COR-L47 (cell line): ENCODE measurements at places on chromosomes 13 and 19.

DNA sequence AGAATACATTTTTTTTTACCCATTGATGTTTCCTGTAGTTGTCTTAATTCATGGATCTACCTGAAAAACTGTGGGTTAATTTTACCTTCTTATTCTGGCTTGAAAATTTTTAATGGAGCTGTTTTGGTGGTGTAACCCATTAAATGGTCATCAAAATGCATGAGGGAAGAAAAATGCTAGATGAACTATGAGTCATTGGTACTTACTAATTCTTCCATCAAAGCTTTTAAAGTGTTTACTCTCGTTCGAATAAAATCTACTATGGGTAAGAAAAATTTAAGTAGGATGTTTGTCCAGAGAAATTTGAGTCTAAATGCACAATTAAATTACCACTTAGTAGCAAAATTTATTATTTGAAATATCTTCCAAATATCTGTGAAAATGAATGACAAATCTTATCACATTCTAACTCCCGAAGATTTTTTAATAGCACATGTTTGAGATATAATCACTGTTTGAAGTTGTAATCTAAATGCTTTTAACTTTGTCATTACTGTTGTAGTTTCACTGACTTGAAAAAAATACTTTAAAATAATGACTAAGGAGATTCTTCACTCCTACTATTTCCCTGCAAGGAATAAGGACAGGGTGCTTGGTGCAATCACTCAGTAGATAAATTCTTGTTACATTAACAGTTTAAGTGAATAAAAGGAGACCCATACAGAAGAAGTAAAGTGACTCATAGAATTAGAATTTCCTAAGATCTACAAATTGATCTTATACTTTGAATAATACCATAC is 437.7 kb downstream of the IRS2 start:
- DNase-seq: no peak

GRCh38 chr13:100484702-100485101 is 103.9 kb downstream of the GGACT start:
- DNase-seq: no peak

DNA sequence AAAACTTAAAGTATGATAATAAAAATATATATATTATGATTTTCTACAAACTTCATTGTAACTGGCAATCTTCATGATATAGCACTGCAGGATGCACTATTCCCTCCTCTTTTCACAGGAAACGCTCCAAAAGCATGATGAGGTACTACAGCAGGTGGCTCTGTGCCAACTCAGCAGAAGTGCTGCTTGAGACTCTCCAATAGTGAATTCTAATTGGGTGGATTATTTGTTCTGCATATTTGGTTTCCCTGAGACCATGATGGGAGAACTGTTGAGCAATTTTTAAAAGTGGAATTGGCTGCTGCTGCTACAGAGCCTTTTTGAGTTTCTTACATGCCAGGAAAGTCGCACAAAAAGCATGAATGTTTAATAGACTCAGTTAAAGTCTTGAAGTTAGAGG is 1782.4 kb upstream of the PCDH20 start:
- DNase-seq: no peak

GRCh38 chr19:49556412-49557398 is 23.7 kb downstream of the NOSIP start:
- DNase-seq: no peak

DNA sequence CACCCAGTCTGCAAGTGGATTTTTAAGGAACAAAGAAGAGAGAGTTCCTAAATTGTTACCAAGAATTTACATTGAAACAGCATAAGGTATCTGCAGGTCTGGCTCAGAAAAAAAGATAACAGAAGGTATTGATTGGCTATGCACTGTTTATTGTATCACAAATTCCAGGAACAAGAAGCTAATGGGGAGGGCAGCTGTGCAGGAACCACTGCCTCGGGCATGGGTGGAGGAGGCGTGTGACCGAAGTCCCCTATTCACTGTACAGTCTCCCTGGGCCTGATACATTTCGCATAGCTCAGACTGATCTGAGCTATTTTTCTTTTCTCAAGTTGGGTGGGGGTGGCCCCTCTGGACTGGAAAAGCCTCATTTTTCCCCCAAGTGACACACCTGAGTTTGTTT is 11.7 kb downstream of the NECTIN2 start:
- DNase-seq: no peak

DNA sequence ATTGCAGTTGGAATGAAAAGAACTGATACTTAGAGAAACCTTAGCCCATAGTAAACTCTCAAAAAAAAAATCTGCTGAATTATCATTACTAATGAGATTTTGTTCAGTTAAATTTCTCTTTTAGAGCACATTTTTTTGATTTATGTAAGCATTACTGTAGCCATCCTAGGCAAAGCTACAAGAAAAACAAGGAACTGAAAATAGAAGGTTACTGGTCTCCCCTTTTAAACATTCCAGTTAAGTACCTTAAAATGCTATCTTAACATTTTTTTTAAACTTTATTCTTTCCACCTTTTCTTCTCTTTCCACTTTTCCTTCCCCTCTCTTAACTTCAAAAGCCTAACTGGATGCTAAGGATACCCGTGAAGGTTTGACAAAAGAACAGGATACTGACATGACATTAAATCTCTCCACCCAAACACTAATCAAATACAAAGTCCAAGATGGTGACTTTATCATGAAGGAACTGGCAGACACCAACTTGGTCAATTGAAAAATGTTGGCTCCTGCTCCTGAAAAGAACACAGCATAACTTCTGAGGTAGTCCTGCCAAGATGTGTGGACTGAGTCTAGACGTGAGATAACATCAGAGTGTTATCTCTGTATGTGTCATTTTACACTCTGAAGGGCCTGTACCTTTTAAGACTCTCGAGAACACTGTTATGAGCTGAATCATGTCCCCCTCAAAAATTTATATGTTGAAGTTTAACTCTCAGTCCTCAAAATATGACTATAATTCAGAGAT is 29.5 kb upstream of the SACS start:
- no peak for DNase-seq

DNA sequence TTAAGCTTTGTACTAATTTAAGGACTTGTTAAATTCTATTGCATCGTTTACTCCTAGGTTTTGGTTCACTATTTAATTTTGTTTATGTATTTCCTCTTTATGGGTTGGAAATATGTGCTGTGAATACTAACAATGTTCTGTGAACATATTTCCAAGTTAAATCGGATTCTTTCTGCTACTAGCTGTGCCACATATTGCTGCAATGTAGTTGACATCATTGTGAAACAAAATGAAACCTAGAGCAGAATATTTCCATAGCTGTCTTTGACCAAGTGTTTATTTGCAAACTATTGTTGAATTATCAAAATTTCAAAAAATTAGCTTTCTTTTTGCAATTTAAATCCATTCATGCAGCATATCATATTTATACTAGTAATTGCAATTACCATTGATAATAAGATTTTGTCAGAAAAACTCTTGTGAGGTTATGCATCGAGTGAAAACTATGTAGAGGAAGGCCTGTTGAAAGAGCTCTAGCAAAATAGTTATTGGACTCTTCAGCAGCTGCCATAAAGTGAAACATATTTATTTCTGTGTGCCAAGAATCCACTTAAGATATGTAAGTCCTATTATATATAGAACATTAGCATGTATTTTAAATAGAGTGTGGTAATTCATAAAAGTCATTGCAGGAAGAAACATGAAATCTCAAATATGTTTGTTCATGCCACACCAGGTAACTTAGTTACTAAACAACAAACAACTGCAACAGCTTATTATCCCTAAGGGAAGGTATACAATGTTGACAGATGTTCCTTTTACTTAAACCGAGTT is 575.1 kb downstream of the SLITRK6 start:
- DNase-seq: no peak
